Activated CD4-positive, alpha-beta T cell treated with anti-CD3 and anti-CD28 coated beads for 24 hours (primary cell): ENCODE measurements at places on chromosomes 7 and 10.

- DNase-seq: no peak
Measured at GRCh38 chr10:43595739-43596298, 10.4 kb upstream of the ZNF485 start.

DNA sequence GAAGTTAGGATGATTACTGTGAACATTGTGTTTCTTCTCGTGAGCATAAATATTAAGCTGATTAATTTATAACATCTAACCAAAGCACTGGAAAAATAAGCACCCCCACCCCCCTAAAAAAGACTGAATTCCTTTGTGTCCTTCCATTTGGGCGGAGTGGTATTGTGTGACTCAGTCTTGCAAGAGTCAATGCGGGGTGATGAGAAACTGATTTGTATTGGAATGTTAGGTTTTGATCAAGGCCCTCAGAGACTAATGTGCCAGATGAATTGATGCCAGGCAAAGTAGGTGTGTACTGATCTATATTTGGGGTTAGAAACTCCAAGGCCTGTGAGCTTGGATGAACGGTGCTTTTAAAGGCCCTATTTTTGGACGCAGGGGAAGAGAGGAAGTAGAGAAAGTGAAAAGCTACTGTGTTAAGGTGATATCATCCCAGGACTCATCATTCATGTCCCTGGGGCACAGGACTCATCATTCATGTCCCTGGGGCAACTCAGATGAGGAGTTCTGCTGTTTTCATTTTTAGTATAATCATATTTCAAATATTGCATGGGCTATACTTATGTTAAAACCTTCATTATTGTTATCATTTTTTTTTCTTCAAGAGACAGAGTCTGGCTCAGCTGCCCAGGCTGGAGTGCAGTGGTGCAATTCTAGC is 61.3 kb upstream of the PTN start:
- no peak for DNase-seq

- DNase-seq: peak; percentile 10
Measured at GRCh38 chr7:71735961-71736556, 604.1 kb downstream of the GALNT17 start.

DNA sequence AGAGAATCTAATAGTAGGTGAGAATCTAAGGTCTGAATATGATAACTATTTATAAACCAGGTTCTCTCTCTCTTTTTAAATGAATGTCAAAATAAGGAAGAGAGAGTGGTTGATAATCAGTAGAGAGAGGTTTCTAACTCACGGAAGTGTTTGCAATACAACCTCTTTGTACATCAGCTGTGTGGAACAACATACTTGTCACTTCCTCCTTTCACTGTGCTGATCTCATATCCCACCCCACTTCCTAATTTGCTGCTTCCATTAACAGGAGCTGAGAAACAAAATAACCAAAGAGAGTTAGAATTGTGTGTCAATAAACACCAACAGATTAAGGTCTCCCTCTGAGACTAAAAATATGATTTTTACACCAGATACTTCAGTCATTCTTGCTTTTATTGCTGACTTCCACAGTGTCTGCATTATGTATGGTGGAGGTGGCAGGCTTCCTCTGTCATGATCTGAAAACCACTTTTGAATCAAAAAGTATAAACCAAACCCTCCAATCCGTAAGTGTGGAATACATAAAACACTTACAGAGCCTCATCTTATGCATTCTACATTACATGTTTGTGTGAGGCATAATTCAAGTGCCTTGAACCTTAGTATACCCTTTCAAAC is 25.0 kb downstream of the CACUL1 start:
- DNase-seq: no peak

GRCh38 chr10:87660484-87661133 is 931 bp downstream of the PAPSS2 start:
- DNase-seq: no peak

GRCh38 chr7:156984174-156984891 is 26.1 kb downstream of the MNX1 start:
- DNase-seq: no peak

- DNase-seq: no peak
Measured at GRCh38 chr10:69379800-69380199, 36.9 kb downstream of the TACR2 start.

DNA sequence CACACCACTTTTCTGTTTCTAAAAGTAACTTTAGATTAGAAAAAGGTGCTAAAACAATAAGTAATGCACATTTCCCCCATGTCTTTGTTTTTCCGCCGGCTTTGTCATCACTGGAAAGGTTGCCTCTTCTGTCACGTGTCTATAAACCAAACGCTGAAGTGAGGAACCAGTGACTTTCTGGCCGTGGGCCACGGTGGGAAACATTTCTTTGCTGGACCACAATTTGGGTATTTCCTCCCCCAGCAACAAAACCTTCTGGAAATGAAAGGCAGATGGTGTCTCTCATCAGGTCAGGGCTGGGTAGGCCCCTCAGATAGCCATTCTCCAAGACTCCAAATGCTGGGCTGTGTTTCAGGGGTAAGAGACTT is 174.5 kb downstream of the SH3PXD2A start:
- DNase-seq: no peak

DNA sequence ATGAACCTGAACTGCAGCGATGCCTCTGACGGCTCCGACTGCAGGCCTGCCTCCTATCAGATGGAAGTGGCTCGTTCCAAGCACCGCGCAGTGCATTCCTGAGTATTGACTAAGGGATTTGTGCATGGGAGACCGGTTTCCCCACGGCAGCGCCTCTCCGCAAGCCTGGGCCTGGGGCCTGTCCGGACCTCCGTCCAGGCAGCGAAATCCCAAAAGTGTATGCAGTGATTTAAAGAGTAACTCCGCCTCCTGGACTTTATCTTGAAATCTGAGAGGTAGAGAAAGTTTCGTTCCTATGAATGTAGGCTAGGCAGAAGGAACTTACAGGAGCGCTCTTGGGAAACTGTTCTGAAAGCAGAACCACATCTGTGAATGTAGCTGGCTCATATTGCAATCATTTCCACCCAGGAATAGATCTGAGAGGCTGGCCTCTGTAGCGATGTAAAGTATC is 106.2 kb upstream of the CELF2 start:
- DNase-seq: no peak
